HS-27A (cell line): ENCODE measurements at places on chromosomes 16 and 17.

DNA sequence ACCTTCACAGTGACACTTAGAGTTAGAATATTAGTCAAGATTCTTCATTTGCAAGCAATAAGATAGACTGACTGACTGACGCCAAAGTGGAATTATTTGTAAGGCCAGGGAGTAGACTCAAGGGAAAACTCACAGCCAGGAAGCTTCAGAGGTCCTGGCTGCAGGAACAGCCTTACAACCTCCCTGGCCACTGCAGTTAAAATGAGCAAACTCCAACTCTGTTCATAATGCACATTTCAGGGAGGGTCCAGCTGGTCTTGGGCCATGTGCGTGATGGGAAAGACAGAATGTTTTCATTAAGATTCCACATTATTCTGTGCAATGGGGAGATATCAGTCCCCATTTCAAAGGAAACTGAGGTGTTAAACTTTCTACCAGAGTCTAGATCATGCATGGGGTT lies 9.9 kb downstream of the CAPNS2 start:
- DNase-seq = no peak

- no peak for DNase-seq
Measured at GRCh38 chr17:43418441-43419374, 19.9 kb downstream of the ARL4D start.

- no peak for DNase-seq
Measured at GRCh38 chr17:17987187-17987896, 14.7 kb downstream of the DRC3 start.

DNA sequence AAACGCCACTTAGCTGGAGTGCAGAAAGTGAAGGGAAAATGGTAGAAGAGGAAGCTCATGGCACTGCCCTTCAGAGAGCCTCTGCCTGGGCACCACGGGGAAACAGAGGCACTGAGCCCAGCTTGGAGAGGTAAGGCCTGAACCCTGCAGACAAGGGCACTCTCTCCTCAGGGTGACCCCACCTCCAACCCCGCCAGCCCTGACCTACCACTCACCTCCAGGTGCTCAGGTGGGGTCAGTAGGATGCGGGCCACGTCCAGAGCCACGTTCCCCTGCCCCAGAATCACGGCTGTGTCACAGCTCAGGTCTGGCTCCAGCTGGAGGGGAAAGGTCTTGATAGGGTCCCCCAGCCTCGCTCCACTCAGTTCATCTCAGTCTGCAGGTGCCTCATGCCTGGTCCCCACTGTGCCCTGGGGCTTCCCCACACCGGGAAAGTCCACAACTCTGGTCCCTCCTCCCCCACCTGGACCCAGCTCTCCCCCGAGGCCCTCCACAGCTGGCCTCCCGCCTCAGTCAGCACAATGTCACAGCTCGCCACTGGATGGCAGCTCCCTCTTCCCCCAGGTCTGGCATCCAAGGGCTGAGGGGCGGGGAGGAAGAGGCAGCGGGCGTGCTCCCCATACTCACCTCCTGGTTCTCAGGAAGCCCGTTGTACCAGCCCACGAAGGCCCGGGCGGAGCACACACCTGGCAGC lies 6.0 kb upstream of the GRIN2C start:
- no peak for DNase-seq

DNA sequence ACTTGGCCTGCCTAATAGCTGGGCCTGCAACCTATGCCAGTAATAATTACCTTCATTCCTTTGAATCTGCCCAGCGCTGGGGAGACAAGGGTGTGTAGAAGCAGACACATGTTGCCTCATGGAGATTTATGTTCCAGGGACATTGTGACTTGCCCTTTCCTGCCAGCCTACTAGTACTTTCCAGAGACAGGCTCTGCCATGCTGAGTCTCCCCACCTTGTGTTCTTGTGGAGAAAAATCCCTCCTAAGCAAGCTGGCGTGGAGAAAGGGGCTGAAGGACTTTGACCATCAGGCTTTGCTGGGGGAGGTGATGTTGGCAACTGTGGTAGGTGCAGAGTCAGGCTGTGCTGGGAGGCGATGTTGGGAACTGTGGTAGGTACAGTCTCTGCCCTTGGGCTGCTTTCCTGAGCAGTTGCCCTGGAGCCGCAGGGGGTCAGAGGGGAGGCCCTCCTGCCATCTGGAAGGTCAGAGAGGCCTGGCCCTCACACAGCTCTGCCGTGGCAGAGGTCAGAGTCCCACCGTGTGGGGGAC lies 4.0 kb downstream of the KSR1 start:
- no peak for DNase-seq

DNA sequence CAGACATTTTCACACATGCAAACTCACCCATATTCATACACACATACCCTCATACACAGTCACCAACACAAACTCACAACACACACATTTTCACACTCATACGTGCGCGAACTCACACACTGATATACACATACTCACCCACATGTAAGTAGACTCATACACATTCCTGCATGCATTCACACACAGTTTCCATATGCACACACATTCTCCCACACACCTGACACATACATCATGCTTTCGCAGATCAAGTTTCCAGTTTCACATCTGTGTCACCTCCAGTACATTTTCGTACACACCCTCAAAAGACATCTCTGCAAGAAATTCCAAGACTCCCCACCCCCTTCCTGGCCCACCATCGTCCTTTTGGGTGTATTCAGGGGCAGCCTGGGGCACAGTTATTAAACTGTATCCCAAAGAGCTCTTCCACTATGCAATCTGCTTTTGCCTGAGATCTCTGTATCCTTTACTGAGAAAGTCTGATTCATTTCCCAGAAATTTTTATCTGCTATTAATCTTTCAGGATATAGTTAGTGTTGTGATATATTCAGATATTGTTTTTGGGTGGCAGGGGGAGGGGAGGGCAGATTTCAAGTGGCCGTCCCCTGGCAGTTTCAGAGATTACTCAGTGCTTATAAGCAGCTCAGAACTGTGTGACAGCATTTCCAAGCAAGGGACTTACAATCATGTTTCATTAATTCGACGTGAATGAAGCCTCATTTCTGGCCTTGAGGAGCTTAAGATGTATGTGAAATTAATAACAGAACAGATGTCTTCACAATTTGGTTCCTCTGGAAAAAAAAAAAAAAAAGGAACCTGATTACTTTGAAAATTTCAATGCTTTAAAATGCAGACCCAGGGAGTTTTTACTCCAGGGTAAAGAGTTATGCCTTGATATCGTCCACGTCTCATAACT lies 35.3 kb upstream of the MMP2 start:
- no peak for DNase-seq

DNA sequence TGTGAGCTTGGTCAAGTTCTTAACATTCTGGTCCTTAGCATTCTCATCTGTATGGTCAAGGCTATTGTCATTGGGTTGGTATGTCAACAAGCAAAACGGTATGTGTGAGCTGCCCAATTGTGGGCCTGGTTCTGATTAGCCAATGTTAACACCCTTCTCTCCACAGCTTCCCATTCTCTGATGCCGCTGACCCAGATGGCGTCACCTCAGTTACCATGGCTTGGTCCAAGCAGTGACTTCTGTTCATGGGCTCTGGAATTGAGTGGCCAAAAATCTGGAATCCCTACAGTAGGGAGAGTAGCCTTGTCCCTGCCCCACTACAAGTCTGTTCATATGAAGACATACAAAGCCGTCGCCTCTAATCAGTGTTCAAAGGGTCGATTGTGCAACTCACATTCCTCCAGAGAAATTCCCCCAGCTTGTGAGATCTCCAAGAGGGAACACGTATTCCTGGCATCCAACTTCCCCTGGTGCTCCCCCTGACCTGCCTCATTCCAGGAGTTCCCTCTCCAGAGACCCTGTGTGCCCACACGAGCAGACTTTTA lies 15.8 kb downstream of the TMEM98 start:
- no peak for DNase-seq

- no peak for DNase-seq
Measured at GRCh38 chr16:12625068-12625467, 178.6 kb downstream of the CPPED1 start.

DNA sequence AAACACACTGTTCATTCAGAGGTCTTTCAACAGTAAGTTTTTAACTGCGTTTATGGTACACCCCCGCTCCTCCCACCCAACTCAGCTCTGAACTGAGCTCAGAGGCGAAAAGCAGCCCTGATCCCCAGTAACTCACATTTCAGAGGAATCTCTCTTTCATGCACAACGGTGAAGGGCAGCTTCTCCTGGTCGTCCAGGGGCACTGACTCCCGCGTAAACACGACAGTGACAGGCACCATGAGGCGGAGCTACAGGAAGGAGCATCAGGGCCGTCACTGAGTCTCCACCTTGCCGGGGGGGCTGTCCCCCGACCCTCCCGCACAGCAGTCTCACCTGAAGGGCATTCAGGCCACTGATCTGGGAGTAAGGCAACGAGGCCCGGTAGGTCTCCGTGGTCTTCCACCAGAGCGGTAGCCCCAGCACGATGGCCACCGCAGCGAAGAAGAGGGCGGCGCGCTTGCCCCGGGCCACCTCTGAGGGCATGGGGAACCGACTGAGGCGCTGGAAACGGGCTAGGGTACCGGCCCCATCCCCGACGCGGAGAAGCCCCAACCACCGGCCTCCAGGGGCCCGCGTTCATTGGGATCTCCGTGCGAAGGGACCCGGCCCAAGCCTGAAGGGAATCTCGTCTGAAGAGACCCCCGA lies 486 bp downstream of the PIGS start:
- no peak for DNase-seq

GRCh38 chr16:2467528-2468232 lies 3.4 kb upstream of the NTN3 start:
- peak; percentile 47 for DNase-seq

DNA sequence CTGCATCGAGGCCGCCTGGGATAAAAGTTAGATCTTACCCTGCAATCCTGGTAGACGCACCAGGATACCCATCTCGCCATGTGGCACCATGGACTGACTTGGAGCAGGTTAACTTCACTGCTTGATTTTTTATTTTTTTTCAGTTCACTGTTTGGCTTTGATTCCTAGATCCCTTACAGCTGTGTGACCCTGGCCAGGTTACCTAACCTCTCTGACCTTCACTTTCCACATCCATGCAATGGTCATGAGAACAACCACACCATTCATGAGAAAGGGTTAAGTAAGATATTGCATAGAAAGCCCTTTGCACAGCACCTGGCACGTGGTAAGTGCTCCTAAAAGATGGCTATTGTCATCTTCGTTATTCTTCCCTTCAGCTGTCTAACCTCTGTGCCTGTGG lies 230.5 kb downstream of the SOX9 start:
- no peak for DNase-seq
